Endothelial cell of umbilical vein (primary cell): ENCODE measurements at places on chromosomes 2 and 18. TPM values are rescaled to one million over a fixed set of nuclear protein-coding genes. Genes with fewer than 3 reads are reported as not detected.
A peak's percentile ranks its signal among the peaks of the same experiment; 100 is the strongest.

GRCh38 chr18:9082711-9083510, 19.6 kb upstream of the NDUFV2 start:
- H3K4me1 ChIP-seq, result no peaks in the 10 kb centered on the region
- H3K36me3 ChIP-seq, result no peaks in the 10 kb centered on the region
- no peak overlapping the region for H3K4me3 ChIP-seq
- DNase-seq, result no peak
- H3K27ac ChIP-seq, result no peak overlapping the region

DNA sequence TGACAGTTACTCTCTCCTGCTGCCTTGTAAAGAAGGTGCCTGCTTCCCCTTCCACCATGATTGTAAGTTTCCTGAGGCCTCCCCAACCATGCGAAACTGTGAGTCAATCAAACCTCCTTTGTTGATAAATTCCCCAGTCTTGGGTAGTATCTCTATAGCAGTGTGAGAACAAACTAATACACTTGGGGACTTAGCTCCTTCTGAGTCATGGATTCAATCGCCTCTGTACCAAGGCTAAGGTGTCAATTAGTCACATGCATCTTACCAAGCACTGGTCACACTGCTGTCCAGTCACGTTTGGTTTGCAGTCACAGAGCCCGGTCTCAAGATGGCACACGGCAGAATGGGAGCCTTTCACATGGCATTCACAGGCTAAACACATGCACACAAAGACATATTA, 100.6 kb downstream of the LAMA1 start:
- DNase-seq, result no peak
- H3K27ac ChIP-seq, result no peak overlapping the region
- no peaks in the 10 kb centered on the region for H3K4me1 ChIP-seq

GRCh38 chr2:11569636-11570035, 35.8 kb downstream of the GREB1 start:
- no peak overlapping the region for H3K4me3 ChIP-seq
- H3K36me3 ChIP-seq, result no peaks in the 10 kb centered on the region
- H3K27ac ChIP-seq, result no peak overlapping the region
- no peaks in the 10 kb centered on the region for H3K27me3 ChIP-seq

DNA sequence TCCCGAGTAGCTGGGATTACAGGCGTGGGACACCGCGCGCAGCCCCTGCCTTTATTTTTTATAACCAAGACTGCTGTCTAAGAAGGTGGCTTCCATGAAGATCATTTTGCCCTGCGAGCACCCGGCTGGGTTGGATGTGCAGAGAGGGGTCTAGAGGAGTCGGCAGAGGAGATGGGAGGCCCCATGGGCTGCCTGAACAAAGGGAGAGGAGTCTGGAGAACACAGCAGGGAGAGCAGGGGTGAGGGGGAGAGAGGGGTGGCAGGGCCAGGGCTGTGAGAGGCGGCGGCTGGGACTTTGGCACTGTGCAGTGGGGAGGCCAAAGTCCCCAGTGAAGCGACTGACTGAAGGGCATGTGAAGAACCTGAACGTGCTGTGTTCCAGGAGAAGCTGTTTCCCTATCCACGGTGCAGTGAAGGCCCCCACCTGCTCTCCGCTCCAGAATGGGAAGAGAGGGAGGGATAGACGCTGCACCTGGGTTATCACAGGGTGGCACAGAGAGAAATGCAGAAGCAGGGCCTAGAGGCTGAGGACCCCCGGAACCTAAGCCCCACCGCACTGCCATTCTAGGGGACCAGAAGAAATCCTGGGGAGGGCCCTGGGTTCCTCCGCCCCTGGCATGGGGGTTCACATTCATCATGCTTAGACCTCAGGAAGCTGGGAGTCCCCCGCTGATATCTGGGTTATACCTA, 24.8 kb upstream of the FOSL2 start:
- DNase-seq, result no peak
- H3K36me3 ChIP-seq, result no peaks in the 10 kb centered on the region
- peaks cover 14% of the 10 kb centered on the region for H3K4me1 ChIP-seq
- no peak overlapping the region for H3K4me3 ChIP-seq
- no peak overlapping the region for H3K27ac ChIP-seq

DNA sequence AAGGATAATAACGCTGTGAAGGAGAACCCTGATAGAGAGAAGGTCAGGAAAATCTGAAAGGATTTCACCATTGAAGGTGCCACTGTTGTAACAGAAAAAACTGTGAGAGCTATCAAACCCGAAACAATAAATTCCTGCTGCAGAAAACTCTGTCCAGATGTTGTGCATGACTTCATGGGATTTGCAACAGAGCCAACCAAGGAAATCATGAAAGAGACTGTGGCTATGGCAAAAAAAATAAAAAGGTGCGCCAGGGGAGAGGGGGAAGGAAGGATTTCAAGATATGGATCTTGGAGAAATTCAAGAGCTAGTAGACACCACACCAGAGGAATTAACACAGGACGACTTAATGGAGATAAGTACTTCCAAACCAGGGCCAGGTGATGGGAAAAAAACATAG, 88.0 kb downstream of the LDLRAD4 start:
- H3K4me3 ChIP-seq, result no peak overlapping the region
- no peaks in the 10 kb centered on the region for H3K36me3 ChIP-seq
- peaks cover 1% of the 10 kb centered on the region for H3K27me3 ChIP-seq
- no peaks in the 10 kb centered on the region for H3K4me1 ChIP-seq

DNA sequence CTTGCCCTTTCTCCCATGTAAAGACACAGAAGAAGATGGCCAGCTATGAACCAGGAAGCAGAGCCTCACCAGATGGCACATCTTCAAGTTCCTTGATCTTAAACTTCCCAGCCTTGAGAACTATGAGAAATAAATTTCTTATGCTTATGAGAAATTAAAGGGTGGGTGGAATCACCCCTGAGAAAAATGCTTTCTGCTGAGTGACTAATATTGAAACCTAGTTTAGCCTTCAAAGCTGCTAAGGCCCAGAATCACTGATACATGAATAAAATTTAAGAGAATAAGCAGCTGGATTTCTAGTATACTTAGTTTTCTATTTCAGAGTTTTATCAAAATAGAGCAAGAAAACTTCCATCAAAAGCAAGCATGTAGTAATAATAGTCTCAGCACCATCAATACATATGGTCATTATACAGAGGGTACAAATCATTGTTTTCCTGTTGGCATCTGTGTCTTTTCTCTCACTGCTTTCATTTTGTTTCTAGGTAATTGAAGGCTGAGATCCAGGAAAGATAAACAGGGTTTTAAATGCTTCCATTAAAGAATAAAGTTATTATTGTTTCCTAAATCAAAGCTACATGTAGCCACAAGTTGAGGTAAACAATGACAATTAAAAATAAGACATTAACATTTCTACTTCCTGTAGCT, 53.3 kb upstream of the COL5A2 start:
- no peaks in the 10 kb centered on the region for H3K36me3 ChIP-seq
- no peaks in the 10 kb centered on the region for H3K27me3 ChIP-seq
- H3K27ac ChIP-seq, result no peak overlapping the region
- H3K4me3 ChIP-seq, result no peak overlapping the region

DNA sequence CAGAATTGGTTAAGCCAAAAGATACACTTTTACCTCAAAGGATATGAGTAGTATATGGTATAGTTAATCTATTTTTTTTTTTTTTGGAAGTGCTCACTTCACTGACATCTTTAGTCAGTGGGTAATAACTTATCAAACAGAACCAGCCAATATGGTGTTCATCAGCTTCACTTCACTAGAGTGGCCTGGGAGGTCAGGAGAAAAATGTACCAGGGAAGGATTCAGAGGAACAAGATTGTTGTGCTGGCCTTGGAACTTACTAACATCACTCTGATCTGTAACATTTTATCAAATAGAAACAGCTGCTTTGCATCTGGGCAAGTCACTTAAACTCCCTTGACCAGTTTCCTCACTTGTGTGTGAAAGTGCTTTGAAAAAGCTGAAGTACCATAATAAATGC, 962.7 kb downstream of the BCL11A start:
- H3K36me3 ChIP-seq, result no peaks in the 10 kb centered on the region
- H3K27ac ChIP-seq, result no peak overlapping the region
- no peak overlapping the region for H3K4me3 ChIP-seq
- DNase-seq, result no peak
- H3K27me3 ChIP-seq, result no peaks in the 10 kb centered on the region

GRCh38 chr18:79926715-79927606, 24.5 kb downstream of the SLC66A2 start:
- no peak for DNase-seq
- H3K36me3 ChIP-seq, result no peaks in the 10 kb centered on the region
- no peaks in the 10 kb centered on the region for H3K4me1 ChIP-seq

- H3K27ac ChIP-seq, result no peak overlapping the region
- no peaks in the 10 kb centered on the region for H3K27me3 ChIP-seq
- DNase-seq, result no peak
- H3K36me3 ChIP-seq, result no peaks in the 10 kb centered on the region
- H3K4me3 ChIP-seq, result no peak overlapping the region
Measured at GRCh38 chr18:41674506-41674905, 280.5 kb upstream of the PIK3C3 start.

DNA sequence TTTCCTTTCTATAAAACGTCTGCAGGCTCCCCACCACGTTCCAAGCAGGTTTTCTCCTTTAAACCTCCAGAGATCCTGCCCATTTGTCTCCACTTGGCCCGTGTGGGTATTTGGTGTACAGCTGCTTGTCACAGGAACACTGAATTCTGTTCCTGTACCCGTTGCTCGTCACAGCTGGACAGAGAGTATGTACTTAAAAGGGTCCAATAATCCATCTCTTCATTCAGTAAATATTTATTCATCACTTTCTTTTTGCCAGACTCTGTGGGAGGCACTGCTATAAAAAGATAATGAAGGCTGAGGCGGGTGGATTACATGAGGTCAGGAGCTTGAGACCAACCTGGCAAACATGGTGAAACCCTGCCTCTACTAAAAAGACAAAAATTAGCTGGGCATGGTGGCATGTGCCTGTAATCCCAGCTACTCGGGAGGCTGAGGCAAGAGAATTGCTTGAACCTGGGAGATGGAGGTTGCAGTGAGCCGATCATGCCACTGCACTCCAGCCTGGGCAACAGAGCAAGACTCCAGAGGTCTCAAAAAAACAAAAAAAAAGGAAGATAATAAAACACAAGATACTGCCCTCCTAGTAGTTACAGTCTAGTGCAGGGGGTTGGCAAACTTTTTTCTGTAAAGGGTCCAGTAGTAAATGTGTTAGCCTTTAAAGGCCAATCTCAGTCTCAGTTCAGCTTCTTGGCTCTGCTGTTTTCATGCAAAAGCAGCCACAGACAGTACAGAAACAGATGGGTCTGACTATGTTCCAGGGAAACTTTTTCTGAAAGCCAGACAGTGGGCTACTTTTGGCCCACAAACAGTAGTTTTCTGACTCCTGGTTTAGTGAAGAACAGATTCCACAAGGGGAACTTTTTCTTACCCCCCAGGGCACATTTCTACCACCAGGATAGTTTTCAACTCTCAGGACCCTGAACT, 309.9 kb upstream of the RAB12 start:
- no peak for DNase-seq
- no peak overlapping the region for H3K27ac ChIP-seq
- H3K4me1 ChIP-seq, result no peaks in the 10 kb centered on the region
- no peak overlapping the region for H3K4me3 ChIP-seq

DNA sequence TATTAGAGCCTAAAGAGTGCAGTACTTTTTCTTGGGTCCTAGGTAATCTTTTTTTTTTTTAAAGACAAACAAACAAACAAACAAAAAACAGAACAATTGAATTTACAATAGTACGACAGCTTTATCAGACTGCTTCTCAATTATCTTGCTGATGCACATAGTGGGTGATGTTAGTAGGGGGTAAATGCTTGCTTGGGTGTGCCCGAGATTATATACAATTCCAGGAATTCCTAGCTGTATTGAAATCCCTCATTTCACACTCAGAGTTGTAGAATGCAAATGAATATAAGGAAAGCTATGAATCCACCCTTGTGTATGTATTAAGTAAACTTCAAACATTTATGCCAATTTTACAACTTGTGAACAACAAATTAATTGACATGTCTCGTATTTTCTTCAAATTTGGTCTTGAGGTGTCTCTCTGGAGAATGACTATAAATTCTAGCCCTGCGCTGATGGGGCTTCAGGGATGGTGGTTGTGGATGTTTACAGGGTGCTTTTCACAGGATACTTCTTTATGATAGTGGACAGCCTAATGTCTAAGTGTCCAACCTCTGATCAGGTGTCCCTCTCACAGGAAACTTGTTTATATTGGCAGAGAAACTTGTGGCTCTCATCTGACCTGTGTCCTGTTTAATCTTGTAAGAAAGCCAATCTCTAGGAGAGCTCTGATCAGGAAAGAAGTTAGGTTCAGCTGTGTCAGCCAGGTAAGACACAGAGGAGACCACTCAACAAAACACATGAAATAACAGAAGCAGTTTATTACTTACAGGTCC, 61.9 kb upstream of the SLC39A10 start:
- H3K27me3 ChIP-seq, result peaks cover 4% of the 10 kb centered on the region
- H3K4me1 ChIP-seq, result no peaks in the 10 kb centered on the region
- H3K27ac ChIP-seq, result no peak overlapping the region
- DNase-seq, result no peak
- no peaks in the 10 kb centered on the region for H3K36me3 ChIP-seq

GRCh38 chr2:24360050-24360962, at the start of gene ITSN2:
Gene ITSN2, minus strand, starts transcription at chr2:24360536. Its CDS starts 32,454 bp downstream, at chr2:24328082.
- H3K27me3 ChIP-seq, result no peaks in the 10 kb centered on the region
- H3K4me3 ChIP-seq, result peak within 1 kb of the TSS; percentile 81
- peak; percentile 78 for DNase-seq
- peaks cover 24% of the 10 kb centered on the region for H3K4me1 ChIP-seq
- H3K36me3 ChIP-seq, result no peaks in the 10 kb centered on the region
- peak within 1 kb of the TSS; percentile 79 for H3K27ac ChIP-seq

GRCh38 chr2:75100801-75101151, 98.5 kb downstream of the TACR1 start:
- no peak for DNase-seq
- no peak overlapping the region for H3K4me3 ChIP-seq
- no peaks in the 10 kb centered on the region for H3K27me3 ChIP-seq

DNA sequence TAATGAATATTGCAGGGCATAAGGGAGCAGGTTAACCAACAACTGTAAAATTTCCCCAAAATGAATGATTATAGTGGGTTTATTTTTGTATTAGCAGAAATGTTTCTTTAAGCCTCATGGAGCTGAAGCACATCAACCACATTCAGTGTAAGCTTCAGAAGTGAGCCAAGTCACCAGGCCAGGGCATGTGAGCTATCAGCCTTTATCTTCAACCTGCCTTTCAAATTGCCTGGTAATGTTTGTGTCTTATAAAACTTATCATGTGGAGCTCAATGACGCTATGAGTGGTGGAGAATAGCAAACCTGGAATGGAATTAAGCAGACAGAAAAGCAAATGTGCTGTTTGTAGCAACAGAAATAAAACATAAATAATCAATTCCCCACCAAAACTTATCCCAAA, 1068.4 kb downstream of the LRP1B start:
- H3K4me3 ChIP-seq, result no peak overlapping the region
- H3K36me3 ChIP-seq, result no peaks in the 10 kb centered on the region
- DNase-seq, result no peak
- H3K4me1 ChIP-seq, result no peaks in the 10 kb centered on the region

Gene KIAA2012
- total RNA-seq, result not detected in 2 replicates

Gene CIB4
- total RNA-seq, result not detected in 2 replicates

Gene POTEI
- 0.13 and 0.16 TPM in 2 replicates for total RNA-seq

Gene AAMP
- 59.7 and 69.3 TPM in 2 replicates for total RNA-seq

Gene RUFY4
- not detected in 2 replicates for total RNA-seq
